ENCODE measurements at places on chromosomes 1 and 21. TPM values are rescaled to one million over a fixed set of nuclear protein-coding genes. Genes with fewer than 3 reads are reported as not detected.

Gene S100A14
- total RNA-seq = 6.5 TPM

Gene SPATA21
- total RNA-seq = not detected

Gene MARK1
- total RNA-seq = 14.9 TPM

Gene MYBPH
- not detected for total RNA-seq

Gene LIN28A
- total RNA-seq = not detected

Gene IGSF5
- total RNA-seq = 4.9 TPM

Gene F13B
- not detected for total RNA-seq

Gene EPHA8
- total RNA-seq = not detected

GRCh38 chr1:23930861-23931490 is 17.8 kb upstream of the CNR2 start:
- DNase-seq = no peak

GRCh38 chr21:22903851-22904250 is 1905.6 kb downstream of the NCAM2 start:
- DNase-seq = no peak

- no peak for DNase-seq
These were observed 200.3 kb downstream of the PBX1 start for GRCh38 chr1:164759144-164759920.

DNA sequence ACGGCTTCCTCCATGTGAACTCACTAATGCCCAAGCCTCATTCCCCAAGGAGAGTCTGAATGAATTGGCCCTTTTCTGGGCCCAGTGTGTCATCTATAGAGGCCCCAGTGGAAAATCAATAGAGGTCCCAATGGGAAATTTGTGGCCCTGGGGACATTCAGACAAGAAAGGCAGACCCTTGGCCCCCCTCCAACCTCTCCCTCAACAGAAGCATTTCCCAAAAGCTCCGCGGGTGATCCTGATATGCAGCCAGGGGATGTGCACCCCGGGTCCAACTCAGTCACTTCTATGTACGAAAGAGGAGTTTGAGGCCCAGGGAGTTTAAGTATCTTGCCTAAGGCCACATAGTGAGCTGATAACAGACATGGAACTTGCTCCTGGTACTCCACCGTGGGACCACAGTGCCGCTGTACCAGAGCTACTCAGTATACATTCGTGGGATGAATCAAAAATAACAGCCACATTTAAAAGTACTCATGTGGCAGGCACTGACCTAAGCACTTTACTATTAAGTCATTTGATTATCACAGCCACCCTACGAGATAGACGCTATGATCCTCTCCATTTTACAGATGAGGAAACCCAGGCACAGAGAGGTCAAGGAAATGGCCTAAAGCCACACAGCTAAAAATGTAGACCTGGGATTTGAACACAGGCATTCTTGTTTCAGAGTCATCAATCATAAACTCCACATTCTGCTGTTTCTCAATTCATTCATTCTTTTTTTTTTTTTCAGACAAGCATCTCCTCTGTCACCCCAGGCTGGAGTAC is 8.5 kb downstream of the EPHA2 start:
- DNase-seq = no peak

- DNase-seq = no peak
These were observed 75.8 kb downstream of the RRAGC start for GRCh38 chr1:38783640-38784229.

DNA sequence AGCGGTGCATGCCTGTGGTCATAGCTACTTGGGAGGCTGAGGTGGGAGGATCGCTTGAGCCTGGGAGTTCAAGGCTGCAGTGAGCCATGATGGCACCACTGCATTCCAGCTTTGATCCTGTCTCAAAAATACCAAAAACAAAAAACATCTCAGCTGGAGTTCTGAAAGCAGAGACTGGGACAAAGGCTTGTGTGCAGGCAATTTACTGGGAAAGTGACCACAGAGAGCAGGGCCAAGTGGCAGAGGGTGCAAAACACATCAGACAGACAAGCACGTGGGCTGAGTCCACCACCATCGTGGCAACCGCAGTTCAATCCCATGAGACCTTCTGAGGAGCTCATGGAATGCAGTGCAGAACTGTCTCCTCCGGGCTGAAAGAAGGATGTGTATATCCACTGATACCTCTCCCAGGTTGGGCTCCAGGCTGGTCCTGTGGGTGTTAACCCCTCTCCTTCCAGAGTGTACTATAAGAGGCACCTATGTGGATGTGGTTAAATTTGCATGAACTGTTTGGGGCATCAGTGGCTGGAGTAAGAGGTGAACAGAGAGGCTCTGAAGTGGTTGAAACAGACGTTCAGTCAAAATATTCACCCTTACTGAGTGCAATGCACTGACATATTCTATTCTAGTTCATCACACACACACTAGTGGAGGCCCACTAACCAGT is 10.8 kb downstream of the PIGP start:
- DNase-seq = no peak

DNA sequence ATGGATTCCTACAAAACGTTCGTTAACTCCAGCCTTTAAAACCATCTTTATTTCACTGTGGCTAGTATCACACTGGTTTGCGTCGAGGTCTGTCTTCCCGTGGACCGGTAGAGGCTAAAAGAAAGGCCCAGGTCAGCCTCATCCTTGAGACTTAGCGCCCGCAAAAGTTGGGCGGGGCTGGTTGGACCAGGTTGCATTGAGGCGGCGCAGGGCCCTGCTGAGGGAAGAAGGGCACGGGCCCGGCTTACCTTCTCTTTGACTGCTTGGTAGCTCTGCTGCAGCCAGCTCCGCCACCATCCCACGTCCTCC is 455 bp downstream of the BSDC1 start:
- no peak for DNase-seq

DNA sequence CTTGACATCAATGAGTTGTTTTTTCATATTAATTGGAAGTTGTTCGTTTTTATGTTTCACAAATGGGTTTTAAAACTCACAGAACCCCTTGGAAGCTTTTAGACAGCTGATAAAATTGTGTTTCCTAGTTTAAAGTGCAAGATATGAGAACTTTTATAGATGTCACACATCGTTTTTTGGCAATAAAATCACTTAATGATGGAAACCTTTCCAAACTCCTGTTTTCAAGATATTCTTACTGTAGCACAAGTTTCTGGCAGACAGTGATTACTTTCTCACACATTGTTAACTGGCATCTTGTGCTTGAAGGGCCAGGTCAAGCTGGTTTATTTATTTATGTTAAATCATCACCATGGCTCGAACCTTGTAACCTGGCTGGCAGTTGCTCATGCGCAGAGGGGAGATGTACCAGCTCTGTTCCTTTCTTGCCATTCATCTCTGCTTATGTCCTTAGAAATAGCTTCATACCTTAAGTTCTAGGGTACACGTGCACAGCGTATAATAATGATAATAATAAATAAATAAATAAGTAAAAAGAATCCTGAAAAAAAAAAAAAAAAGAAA is 10.2 kb upstream of the RCAN1 start:
- no peak for DNase-seq

GRCh38 chr1:204130178-204130577 is 21.7 kb downstream of the ETNK2 start:
- no peak for DNase-seq

- peak; percentile 68 for DNase-seq
These were observed 5.9 kb upstream of the PLEKHG5 start for GRCh38 chr1:6497215-6497866.

GRCh38 chr21:34802180-34802899 is 133.5 kb downstream of the CLIC6 start:
- DNase-seq = no peak

- DNase-seq = no peak
These were observed 74.6 kb upstream of the GADD45A start for GRCh38 chr1:67610450-67610849.

DNA sequence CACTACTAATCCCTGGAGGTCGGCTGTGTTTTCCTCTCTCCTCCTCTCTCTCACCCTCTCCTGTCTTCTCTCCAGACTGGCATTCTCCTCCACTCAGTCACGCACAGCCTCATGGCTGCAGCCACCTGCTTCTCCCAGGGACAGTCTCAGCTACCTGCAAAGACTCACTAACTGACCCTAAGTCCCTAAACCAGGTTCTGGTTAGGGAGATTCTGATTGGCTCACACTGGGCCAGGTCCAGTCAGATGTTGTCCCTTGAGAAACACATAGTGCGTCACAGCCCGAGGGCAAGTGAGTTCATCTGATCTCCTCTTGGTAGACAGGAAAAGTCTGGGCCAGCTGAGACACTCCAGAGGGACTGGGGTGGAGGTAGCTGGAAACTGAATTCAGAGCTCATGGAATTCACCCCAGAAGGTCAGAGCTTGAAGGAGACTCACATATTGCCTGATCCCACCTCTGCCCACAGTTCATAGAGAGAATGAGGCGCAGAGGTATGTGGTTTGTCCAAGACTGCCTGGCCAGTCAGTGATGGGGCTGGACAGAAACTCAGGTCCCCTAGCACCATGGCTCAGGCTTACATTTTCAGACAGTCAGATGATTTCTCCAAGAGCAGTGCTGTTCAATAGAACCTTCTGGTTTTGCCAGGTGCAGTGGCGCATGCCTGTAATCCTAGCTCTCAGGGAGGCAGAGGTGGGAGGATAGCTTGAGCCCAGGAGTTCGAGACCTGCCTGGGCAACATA is 40.4 kb upstream of the RPL11 start:
- peak; percentile 77 for DNase-seq

DNA sequence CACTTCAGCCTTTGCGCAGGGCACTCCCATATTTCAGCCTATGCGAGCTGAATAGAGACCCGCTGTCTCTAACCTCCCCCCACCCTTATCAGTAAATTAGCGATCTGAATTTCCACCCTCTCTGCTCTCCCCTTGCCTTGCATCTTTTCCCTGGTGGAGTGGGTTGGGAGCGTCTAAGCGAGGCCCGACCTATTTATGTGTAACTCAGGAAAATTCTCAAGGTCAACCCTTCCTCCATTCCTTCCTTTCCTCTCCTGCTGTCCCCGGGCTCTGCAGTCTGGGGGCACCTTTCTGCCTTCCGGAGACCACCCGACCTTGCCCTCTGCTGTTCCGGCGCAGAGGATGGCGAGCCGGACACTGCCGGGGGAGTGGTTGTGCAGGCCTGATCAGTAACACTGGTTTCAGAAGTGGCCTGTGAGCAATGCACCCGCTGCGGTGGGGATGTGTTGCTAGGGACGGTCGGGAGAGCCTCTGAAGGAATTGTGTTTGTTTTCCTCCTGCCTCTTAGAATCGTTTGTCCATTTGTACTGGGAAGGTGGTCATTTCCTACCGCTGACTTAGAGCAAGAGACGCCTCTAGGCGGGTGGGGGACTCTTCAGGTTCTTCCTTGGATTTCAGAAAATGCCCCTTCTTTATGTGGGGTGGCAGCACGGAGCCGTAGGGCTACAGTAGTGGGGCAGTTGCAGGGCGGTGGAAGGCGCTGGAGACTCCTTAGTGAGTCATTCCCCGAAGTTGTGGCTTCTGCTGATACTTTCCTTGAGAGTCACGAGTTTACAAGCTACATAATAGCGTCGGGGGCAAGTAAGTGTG is 513 bp downstream of the MGST3 start:
- peak; percentile 42 for DNase-seq

DNA sequence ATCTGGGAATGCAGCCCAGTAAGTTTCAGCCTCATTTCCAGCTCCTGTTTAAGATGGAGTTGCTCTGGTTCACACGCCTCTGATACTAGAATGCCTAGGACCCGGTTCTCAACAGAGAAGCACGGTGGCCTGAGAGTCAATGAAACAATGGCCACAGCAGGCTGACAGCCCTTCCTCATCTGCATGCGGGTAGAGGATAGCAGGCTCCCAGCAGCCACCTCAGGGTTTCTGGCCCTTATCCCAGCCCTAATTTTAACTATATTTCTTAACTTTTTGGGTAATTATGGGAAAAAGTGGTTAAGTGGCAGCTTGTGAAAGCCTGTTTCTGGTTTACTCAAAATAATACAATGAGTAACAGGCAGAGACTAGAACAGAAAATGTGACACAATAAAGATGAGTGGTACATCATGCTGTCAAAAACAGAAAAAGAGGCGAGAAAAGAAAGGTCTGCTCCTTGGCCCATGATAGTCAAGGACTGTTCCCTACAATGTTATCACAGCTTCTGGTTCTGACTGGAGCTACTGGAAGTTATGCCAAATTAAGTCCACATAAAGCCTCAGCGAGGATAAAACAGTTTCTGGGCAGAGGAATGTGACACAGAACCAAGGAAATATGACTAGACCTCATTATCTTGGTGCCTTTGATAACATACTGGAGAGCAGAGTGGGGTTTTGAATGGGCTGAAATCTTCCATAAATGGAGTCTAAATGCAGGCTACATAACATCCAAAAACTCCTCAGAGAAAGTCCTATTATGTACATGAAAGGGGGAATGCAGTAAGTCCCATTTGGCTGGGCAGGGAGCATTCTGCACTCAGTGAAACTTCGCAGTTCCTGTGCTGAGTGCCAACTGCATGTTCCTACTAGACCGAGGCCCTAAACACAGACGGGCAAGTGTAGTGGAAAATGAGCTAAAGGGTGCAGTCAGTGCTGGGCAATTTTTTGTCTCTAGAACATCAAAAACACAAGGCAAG is 92.1 kb downstream of the NIBAN1 start:
- peak; percentile 35 for DNase-seq

- DNase-seq = peak; percentile 96
These were observed at the start of gene POFUT2 for GRCh38 chr21:45287438-45288391. TSS of gene POFUT2 (minus strand) at chr21:45287895. CDS start at chr21:45287871, 24 bp downstream.

DNA sequence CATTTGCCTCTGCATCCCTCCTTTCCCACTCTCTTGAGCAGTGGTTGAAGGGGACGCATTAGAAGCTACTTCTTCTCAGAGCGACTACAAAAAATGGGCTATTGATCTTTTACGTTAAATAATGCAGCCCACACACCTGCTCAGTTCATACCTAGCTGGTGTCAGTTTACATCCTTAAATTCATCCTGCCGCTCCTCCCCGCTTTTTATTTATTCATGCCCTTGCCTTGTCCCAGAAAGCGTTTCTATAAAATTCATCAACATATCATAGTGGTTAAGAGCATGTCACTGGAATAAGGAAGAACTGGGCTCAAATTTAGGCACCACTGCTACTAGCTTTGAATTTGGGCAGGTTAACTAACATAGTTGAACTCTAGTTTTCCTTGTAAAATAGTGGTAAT is 66.0 kb upstream of the TINAGL1 start:
- DNase-seq = no peak

DNA sequence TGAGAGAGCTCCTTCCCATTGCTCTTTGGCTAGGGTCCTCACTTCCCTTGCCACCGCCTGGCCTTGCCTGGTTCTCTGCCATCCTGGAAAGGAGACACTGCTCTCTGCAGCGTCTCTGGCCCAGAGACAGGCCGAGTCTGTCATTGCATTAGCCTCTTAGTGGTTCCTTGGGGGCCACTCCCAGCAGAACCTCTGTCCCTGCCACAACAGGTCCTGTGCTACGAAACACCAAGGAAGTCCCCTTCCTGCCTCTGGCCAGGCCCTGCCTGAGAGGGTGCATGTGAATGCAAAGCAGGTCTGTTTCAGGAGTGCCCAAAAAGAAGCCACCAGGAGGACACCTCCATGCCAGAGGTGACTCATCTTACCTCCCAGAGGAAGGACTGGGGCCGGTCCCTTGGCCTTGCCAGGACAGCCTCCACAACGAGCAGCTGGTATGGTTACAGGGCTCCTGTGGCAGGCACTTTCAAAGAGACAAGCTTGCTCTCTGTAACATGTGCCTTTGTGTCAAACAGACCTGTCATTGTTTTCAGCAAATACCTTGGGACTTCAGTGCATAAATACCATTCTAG is 59.6 kb downstream of the VPS26C start:
- DNase-seq = no peak

Data from left ventricle myocardium inferior (tissue), 1 donor.